ENCODE measurements at places on chromosomes 7 and 10. TPM values are rescaled to one million over a fixed set of nuclear protein-coding genes. Genes with fewer than 3 reads are reported as not detected.

The SLC13A1 gene
- 0.07 TPM for total RNA-seq

DNA sequence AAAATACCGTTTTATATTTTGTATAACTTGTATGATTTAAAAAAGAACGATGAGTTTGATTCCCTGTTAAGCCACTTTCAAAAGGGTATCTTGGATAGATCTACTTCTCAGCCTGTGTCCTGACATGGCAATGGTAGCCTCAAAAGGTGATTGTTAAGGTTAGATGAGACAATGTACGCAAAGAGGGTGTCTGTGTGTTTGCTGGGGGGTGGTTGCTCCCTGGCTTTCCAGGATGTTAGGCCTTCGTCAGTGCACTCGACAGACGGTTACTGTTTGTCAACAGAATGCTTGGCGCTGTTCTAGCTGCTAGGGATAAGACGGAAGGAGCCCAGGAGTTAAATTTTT is 90.3 kb downstream of the NEURL1 start:
- no peak for DNase-seq

DNA sequence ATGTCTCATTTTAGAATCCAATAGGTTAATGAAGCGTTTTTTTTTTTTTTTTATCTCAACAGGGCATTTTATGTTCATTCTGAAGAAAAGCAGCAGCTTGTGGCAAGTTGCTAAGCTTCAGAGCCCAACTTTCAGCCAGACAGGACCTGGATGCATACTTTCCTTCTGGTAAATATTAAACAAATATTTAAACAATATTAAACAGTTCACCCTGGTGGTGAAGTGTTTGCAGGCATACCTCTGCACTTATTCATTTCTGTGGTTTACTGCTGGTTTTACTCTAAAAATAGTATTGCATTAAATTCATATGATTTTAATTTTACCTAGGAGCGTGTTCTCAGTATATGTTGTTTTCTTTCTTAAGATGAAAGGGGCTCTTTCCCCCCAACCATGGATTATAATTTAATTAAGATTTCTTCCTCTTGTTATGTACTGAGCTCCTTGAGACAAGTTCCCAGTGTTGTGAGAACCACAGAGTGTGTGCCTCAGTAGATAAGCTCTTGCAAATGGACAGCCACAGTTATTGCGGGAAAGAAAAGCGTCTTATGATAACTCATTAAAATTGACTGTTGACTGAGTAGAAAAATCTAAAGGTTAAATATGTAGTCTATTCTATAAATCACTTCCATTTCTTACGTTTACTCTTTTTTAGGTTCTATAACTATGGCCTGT is 155.8 kb downstream of the MALRD1 start:
- DNase-seq: no peak

GRCh38 chr10:72026278-72027111 is 61.9 kb downstream of the SPOCK2 start:
- no peak for DNase-seq

The GRID2IP gene
- total RNA-seq: 0.44 TPM

- DNase-seq: no peak
Measured at GRCh38 chr7:128796327-128796726, 4.6 kb downstream of the CCDC136 start.

The PTPRZ1 gene
- 5.0 TPM for total RNA-seq

GRCh38 chr10:12358863-12359564 is 9.7 kb downstream of the CAMK1D start:
- no peak for DNase-seq

- no peak for DNase-seq
Measured at GRCh38 chr7:14978687-14979086, 76.1 kb upstream of the DGKB start.

The WEE2 gene
- 3.6 TPM for total RNA-seq

The TMEM178B gene
- 0.30 TPM for total RNA-seq

DNA sequence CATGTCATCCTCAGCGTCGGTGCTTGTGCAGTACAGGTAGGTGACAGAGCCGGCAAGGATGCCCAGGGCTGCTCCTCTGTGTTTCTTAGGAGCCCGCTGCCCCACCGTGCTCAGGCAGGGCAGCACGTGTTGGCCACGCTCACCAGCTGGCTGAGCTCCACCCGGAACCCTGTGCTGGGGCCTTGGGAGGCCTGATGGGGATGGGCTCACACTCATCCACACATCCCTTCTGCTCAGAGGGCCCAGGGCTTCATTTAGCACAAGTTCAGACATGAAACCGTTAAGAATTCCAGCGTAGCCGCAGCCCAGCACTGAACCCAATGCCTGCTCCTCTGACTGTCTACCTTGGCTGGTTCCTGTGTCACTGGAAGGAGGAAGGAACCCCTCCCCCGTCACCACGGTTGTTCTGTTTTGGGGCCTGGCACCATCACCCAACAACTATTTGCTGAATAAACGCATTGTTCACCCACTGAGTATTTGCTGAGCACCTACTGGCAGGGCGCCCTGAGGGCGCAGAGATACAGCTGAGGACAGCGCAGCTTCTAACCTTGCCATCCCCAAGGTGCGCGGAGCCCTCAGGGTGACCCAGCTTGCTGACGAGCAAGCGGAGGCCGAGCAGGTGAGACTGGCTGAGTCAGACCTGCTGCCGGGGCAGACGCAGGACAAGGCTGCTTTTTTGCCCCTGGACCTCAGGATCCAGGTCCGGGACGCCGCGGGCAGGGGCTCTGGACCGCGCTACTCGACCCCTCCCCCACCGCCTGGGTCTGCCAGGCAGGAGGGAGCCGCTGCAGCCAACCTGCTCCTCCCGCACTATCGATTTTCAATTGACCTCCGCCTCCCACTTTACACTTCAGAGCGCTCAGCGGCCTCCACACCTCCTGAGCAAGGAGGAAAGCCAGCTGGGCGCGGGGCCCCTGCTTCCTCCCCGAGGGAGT is 50.6 kb upstream of the RET start:
- no peak for DNase-seq

- DNase-seq: peak; percentile 13
Measured at GRCh38 chr7:129530795-129531391, 28.6 kb downstream of the SMKR1 start.

DNA sequence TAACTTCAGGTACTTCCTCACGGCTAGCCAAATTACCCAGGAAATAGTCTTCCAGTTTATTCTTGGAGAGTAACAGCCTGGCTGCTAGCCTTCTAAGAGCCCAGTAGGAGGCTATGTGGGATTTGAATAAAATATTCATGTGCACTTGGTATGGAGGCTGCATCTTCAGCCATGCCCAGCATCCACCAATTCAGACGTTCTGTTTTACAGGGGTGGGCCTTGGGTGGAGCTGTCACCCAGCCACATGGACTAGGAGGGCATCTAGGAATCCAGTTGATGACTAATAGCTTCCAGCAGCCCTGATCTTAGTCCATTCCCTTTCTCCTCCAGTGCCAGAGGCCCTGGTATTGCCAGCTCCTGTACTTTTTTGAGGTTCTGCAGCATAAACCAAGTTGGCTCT is 66.3 kb upstream of the ZRANB1 start:
- no peak for DNase-seq

- DNase-seq: no peak
Measured at GRCh38 chr7:122616951-122617350, 82.0 kb downstream of the RNF133 start.

The ASAH2 gene
- total RNA-seq: 7.9 TPM

DNA sequence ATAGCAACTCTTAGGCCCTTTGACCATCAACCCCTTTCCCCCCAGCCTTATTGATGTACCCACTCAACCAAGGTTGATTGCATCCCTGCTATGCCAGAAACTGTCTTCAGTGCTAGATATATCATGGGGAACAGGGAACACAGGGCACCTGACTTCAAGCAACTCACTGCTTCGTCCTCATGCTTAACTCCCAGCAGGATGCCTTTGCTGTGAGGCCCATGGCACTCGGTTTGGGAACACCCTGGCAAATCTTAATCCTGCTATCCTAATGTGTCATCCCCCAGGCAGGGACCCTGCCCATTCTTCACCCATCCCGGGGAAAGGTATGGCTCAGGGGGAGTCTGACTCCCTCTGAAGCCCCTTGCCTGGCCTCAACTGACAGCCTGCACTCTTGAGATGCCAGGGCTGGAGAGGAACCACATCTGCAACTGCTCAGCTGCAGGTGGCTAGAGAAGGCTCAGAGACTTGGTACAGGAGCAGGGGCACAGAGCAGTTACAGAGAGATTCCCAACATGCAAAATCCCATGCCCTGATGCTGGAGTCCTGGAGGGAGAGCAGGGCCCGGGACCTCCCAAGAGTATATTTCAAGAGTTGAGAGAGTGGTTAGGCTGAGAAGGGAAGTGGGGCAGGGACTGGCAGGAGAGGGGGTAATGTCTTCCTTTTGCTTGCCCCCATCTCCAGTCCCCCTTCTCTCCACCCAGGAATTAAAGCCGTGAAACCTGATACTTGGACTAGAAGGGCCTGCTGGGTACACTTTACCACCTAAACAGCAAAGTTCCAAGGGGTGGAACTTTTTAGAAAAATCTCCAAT is 2.4 kb upstream of the UNC5B start:
- no peak for DNase-seq

- no peak for DNase-seq
Measured at GRCh38 chr10:75652146-75652740, 220.8 kb downstream of the LRMDA start.

- DNase-seq: no peak
Measured at GRCh38 chr10:100014071-100014762, 4.5 kb upstream of the DNMBP start.

- DNase-seq: no peak
Measured at GRCh38 chr7:94666879-94667587, 11.1 kb upstream of the SGCE start.

The FZD8 gene
- total RNA-seq: 7.7 TPM

DNA sequence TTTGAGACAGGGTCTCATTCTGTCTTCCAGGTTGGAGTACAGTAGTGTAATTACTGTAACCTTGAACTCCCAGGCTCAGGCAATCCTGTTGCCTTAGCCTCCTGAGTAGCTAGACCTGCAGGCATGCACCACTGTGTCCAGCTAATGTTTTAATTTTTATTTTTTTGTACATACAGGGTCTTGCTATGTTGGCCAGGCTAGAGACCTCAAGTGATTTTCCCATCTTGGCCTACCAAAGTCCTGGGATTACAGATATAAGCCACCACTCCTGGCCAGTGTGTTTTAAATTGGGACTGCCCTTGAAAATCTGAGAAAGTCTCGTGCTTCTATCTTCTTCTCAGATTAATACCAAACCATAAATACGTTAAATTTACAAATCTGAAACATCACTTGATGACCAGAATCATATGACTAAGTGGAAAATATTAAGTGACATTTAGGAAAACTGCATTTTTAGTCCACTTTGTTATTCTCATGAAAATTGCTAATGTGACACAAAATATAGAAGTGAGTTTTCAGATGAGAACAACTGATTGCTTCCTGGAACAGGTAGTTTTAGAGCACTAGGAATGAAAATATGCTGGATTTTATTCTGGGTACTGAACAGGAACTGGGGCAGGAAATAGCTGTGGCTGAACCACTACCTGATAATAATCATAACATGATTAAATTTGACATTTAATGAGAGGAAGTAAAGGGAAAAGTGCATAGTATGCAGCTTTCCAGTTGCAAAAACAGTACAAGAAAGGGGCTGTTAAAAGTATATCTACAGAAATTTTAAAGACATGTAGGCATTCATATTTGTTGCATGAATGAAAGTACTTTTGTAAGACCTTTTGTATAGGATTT is 4.2 kb downstream of the PHTF2 start:
- DNase-seq: no peak
